ENCODE measurements at places on chromosomes 5 and 9.

DNA sequence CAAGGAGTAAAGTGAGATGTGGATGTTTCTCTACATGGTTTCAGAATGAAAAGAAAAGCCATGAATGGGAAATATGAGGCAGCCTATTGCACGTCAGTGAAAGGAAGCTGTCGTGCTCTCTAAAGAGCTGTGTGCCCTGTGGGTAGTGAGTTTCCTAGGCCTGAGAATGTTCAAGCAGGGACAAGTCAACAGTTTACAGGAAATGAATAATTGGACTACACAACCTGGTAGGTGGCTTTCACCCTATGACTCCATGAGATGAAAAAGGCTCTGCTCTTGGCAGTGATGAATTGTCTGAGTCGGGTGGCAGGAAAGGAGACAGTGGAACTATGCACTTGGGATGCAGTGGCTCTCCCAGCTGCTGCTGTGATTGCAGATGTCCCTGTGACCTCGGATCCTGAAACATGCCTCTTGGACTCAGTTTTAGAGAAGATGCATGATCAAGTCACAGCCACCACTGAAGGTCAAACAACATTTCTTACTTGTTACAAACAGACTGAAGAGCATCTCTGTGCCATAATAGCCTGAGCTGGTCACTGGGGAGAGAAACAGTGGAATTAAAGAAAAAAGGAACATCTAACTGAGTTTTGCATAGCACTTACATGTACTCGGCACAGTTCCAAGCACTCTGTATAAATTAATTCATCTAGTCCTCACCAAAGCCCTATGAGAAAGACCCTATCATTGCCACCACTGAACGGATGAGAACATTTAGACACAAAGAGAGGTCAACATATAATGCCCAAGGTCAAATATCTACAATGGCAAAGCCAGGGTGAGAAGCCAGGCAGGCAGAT is 293.7 kb downstream of the SPOCK1 start:
- DNase-seq = no peak

- DNase-seq = no peak
These were observed 43.0 kb downstream of the STRBP start for GRCh38 chr9:123225374-123225813.

- DNase-seq = no peak
These were observed 132.5 kb downstream of the CDH18 start for GRCh38 chr5:19855453-19855852.

DNA sequence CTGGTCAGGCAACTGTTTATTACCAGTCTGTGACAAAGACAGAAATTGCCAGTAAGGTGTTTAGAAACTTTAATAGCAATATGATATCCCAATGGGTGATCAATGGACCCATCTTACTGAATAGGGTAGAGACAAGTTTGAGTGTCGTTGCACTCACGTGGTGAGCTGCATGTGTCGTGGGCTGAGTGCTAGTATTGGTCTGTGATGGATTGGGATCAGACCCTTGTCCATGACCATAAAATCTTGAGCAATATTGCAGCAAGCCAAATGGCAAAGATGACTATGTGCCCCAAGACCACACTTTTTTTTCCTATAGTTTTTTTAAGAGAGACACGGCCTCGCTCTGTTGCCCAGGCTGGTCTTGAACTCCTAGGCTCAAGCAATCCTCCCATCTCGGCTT is 114.5 kb downstream of the PALM2AKAP2 start:
- DNase-seq = no peak

GRCh38 chr5:58235299-58235698 is 224.6 kb downstream of the PLK2 start:
- DNase-seq = peak; percentile 1

- DNase-seq = peak; percentile 89
These were observed 112.7 kb downstream of the NR6A1 start for GRCh38 chr9:124658165-124659017.

GRCh38 chr5:99674101-99674500 is 745.3 kb upstream of the CHD1 start:
- DNase-seq = no peak

- DNase-seq = no peak
These were observed 98.3 kb upstream of the PRRC1 start for GRCh38 chr5:127418974-127419682.

GRCh38 chr5:35183556-35183955 is 46.7 kb downstream of the PRLR start:
- DNase-seq = no peak

GRCh38 chr9:127491516-127491915 is 40.2 kb downstream of the LRSAM1 start:
- DNase-seq = no peak

DNA sequence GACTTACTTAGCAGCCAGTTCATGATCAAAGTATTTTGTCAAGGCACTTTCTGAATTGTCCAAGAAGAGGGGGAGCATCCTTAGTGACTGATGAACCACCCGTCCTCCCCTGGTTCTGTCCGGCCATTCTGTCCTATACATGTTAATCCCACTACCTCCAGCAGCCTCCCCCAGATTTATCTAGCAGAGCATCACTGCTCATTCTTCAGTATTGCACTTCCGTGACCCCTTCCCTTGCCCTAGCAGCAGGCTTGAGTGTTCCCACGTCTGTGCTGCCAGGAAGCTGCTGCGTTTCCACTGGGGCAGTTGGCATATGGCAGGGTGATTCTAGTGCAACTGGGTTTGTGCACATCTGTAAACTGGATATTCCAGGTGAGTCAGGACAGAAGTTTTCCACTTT is 4.5 kb downstream of the GLDC start:
- DNase-seq = no peak

DNA sequence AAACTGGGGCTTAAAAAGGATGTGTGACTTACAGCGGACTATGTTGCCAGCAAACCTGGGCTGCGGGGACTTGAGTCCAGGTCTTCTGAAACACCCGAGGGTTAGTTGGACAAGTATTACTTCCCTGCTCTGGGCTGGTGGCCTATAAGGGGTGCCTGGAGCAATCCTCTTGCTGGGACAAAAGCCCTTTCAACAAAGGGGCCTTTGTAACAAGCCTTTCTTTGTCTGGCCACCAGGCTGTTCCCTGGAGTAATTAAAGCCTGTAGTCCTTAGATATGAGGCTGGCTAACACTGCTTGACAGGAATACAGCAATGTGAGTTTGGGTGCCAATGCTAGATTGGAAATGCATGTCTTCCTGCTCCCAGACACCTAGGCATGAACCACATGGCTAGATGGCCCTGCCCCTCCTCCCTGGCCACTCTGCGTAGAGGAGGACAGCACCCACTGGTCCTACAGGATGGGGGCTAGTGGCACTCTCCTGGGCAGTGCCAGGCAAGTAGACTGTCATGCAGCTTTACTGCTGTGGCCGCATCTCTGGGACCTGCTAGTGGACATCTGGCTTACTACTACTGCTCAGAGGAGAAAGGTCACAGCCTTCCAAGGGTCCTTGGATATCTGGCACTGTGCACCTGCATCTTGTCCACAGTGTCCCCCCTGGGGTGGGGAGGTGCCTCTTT is 343.1 kb downstream of the ZSWIM6 start:
- DNase-seq = no peak

DNA sequence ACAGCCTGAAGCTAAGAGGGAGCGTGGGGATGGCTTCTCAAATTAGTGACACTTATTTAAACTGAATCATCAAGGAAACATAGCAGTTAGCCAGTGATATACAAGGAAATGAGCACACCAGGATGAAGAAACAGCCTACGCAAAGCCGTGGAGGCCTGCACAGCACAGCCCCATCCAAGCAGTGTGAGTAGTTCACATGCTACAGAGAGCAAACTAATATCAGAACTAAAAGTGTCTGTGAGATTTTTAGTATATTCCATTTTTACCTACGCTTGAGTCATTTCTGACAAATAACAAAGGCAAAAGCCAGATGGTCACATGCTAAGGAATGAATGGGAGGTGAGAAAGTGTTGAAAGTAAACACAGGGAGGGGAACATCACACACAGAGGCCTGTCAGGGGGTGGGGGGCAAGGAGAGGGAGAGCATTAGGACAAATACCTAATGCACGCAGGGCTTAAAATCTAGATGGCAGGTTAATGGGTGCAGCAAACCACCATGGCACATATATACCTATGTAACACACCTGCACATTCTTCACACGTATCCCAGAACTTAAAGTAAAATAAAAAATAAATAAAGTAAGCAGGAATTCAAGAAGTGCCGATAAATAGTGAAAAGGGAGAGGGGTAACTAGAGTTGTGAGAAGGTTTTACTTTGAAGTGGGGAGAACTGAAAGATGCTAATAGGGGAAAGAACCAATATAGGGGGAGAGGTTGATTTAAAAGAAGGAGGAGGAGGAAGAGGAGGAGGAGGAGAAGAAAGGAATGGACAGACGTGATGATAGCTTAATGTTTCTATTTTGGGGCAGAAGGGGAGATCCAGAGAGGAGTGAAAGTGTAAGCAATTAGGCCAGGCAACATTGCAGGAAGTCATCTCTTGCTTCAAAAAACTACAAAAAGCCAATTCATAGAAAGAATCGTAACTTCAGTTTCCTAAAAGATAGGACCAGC is 100.9 kb upstream of the PTGER4 start:
- DNase-seq = no peak

- no peak for DNase-seq
These were observed 421.7 kb downstream of the CDH12 start for GRCh38 chr5:22431406-22431805.

DNA sequence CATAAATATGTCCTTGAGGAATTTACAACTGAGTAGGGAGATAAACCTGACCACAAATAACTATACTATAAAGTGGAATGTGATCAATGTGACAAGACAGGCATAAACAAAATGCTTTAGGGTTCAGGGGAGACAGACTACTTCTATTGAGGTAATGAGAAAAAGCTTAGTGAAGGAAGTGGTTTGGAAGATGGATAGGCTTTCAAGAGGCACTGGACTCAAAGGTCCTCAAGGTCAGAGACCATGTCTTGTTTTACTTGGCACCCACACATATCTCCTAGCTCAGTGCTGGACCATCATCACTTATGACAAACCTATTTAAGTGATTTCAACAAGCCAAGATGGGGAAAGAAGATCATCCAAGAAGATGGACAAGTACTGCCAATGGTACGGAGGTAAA is 257.8 kb downstream of the BNC2 start:
- DNase-seq = no peak

DNA sequence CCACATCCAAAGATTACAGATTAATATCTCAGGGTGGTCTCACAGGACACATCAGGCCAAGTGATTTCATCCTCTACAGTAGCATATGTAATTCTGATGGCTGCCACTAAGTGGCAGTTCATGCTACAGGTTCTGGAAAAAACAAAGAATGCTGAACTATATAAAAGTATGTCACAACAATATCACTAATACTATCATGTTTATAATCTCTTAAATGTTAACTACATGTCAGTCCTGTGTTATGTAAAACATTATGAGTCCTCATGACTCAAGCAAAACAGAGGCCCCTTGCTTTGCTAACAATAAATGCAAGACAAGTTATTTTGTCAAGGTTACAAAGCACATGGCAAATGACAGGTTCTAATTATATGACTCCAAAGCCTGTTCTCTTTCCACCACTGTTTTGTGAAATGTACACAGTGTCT is 233.2 kb downstream of the FBXL17 start:
- DNase-seq = no peak

DNA sequence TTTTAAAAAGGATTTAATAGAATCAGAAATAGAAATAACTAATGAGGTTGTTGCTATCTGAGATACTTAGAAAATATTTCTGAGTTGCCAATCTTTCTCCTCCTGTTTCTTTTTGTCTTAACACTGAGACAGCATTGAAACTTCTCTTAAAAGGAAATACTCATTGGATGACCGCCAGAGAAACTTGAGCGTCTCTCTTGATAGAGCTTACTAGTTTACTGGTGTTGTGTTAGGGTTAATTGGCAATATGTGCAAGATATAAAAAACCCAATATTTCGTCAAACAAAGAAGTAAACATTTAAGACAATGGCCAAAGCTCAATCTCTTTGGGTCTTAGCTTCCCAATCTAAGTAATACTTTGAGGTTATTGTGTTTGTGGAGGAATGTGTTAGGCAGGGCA is 176.4 kb upstream of the CHD1 start:
- DNase-seq = no peak

- DNase-seq = no peak
These were observed 1111.1 kb downstream of the TAF11L14 start for GRCh38 chr5:18745042-18745987.

DNA sequence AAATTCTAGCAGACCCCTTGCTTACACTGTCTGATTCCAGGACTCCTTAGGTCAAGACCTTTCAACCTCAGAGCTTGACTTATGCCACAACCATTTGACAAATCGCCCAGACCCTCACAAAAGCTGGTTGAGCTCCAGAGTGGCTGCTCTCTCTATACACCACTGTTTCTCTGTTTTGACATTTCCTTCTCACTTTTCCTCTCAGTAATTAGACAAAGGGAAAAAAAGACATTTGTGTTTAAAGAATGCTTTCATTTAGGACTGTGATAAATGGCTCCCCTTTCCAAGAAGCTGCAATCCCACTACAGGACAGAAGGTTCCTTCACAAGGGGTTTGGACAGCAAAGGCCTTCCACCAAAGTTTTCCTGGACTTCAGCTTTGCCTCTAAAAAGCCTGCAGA is 601.3 kb downstream of the NR2F1-AS1 start:
- no peak for DNase-seq

GRCh38 chr5:60789551-60789950 is 54.5 kb downstream of the ELOVL7 start:
- no peak for DNase-seq

DNA sequence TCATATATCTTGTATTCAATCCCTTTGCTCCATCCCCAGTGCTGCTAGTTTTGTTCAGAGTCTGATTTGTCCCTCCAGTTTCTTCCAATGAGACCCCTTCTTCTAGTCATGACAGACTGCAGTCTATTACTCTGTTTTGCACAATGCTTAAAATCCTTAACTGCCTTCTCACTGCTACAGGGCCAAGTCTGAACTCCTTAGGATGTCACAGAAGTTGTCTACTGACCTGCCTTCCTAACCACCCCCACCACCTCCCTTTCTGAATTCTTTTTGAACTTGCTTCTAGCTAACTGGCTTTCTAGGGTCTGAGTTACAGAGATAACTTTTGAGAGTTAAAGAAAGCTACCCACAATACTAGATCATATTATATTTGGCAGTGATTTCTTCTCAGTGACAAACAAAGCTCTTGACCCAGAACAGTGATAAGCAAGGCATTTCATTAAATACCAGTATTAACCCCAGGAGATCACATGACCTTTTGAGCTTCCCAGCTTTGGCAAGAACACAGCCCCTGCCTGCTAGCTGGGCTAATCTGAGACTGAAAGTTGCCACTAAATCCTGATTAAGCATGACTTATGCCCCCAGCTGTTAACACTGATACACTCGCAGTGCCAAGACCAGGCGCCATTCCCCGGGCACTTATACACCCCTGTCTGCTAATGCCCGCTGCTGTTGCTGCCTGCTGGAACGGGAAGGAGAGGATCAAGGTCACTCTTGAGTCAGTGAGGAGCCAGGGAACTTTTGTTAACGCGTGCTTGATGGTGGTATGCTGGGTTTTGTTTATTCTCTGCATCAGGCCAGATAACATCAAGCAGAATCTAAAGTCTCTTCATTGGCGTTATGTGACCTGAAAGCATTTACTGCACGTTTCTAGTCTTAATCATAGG is 36.4 kb upstream of the ADAMTSL1 start:
- no peak for DNase-seq
